ENCODE measurements at places on chromosomes 2 and 18.

- no peak for DNase-seq
These were observed 161.7 kb downstream of the PARD3B start for GRCh38 chr2:204706939-204707338.

- DNase-seq: no peak
These were observed 18.1 kb downstream of the RAB31 start for GRCh38 chr18:9726175-9726574.

DNA sequence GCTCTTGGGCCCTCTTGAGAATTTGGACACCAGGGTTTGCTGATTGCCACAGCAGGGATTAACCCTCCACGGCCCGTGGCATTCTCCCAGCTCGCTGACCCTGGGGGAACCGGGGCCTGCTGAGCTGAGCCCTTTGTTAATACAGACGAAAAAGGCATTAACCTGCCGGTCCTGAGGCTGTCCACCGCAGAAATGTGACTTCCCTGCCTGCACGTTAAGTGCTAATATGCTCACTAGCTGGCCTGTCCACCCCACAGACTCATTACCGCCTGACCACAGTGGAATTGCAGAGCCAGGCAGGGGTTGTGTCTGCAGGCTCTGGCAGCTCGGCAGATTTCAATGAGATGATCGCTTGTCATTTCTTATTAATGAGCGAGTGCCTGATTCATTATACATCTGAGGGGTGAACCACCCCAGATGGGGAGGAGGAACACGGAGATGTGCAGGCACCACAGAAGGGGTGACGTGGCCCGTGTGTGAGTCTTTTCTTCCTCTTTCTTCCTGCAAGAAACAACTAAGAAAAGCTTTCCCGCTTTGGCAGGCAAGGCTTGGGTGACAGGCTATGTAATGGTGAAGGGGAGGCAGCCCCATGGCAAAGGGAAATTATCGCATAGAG lies 126.0 kb downstream of the GLI2 start:
- DNase-seq: no peak

GRCh38 chr2:86319700-86320580 lies 17.5 kb downstream of the REEP1 start:
- no peak for DNase-seq

DNA sequence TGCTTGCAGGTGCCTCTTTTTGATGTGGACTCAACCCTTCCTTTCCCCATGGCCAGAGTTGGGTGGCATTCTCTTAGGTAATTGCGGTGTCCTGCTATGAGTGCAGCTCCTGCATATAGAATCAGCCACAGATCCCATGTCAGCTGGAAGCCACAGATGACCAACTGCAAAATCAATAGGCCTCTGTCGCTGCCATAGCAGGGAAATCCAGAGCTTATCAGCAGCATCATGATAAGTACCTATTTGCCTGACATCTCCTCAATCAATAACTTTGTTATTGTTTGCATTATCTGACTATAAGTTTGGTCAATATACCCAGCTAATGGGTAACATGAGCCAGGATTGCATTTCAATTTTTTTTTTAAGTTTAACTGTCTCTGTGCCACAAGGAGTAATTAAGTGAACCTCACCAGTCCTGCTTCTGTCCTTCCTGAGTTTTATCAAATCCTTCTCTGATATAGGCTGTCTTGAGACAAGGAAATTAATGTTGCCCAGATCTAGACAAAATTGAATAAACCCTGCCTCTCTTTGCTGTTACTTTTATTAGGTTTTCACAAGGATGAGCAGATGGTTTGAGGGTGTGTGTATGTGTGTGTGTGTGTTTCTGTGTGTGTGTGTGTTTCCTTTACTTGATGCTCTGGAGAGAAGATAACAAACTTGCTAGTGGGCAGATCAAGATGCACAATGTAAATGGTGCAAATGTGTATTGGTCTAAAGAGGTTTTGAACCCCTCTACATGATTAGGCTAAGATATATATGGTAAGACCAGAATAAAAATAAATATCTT lies 59.6 kb upstream of the CREB1 start:
- no peak for DNase-seq

DNA sequence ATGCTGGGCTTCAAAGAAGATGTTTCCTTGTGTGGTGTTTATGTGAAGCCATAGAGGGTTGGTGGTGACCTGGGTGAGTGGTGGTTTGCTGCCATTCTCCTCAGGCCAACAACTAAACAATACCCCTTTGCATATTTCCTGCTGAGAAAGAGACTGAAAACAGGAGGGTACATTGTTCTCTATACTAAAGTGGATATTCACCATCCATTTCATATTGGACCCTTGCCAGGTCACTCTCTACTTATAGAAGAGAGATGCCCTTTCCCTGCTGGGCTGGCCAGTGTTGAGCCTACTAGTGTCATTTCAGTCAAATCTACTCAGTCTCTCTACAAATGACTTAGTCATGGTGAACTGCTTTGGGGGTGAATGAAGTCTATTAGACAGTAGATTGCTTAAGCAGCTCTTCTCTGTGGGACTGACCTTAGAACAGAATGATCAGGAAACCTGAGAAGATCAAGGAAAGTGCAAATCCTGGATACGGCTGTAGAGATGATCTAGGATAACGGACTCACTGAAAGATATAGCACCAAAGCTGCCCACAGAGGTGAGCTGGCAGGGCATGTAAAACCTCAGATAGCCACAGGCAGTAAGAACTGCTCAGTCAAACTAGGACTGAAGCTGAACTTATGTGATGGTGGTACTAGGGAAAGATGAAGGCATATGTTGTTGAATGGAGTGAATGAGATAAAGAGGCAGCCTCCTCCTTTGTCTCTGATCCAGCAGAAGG lies 154.9 kb downstream of the MYO3B start:
- DNase-seq: no peak

- DNase-seq: no peak
These were observed 43.9 kb downstream of the PAX8 start for GRCh38 chr2:113234721-113235346.

GRCh38 chr2:215316336-215316735 lies 4.5 kb downstream of the ATIC start:
- DNase-seq: no peak
